ENCODE measurements at places on chromosomes 11 and 22.

DNA sequence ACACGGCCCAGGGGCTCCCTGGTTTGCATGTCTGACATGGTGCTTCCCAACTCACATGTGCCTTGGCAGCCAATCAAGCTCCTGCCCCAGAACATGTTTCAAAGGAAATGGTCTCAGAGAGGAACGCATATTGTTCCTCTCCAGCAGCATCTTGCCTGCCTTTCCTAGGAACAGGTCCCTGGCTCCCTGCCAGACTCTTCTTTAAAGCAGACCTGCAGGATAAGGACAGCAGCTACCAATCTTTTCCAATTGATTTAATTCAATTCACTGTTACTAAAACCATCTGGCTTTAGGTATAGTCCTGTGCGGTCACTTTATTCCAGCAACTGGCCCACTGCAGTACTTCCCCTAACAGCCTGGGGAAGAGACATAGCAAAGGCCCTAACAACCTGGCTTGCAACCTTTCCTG, 79.9 kb downstream of the AMBRA1 start:
- no peak for DNase-seq

- no peak for DNase-seq
Measured at GRCh38 chr11:129266536-129266935, 74.4 kb upstream of the ARHGAP32 start.

GRCh38 chr11:85746670-85747069, 60.7 kb upstream of the CCDC89 start:
- no peak for DNase-seq

DNA sequence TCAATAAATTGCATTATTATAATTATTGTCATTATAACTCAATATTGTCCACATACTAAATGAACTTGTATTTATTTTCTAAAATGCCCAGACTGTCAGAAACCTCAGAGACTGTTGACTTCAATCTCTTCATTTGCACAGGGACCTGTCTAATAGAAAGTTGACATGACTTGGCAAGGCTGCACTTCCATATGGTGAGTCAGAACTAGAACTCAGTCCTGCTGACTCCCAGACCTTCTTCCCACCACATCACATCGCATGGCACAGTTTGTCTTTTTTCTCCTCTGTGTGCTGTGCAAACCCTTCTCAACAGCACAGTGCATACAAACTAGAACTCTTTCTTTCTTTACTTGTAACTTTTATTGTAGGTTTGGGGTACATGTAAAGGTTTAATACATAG, 215.1 kb upstream of the BLID start:
- DNase-seq, result no peak

DNA sequence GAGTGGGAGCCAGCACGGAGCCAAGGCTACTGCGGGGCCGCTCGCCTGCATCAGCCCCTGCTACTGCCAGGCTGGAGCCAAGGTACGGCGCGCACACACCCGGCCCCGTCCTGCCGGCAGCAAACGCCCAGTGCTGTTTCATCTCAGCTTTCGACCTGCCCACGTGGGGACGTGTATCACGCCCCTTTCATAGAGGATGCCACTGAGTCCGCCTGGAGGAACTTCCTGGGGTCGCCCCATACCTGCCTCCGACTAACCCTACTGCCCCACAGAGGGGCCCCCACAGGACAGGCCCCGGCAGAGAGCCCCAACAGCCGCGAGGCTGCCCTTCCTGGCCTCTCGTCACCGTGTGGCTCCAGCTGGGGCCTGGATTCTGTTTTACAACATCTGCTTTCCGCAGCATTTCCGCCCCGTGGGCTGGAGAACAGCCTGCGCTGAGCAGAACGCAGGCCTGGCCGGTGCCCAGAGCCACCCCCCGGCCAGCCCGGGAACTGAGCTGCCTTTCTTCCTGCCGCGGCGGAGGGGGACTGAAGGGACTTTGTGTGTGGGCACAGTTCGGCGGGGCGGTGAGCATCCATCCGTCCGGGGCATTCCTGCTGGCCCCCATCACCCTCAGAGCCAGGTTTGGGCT, 22.9 kb upstream of the ARHGAP8 start:
- DNase-seq, result no peak

- no peak for DNase-seq
Measured at GRCh38 chr22:50274311-50274710, 4.1 kb upstream of the MAPK11 start.

- no peak for DNase-seq
Measured at GRCh38 chr11:75308986-75309385, 42.5 kb downstream of the ARRB1 start.

All from stimulated activated CD4-positive, alpha-beta T cell treated with anti-CD3 and anti-CD28 coated beads, Interleukin-15, amount 100 ng/mL, for 1 hour (primary cell).